ENCODE measurements at places on chromosomes 7 and 10. TPM values are rescaled to one million over a fixed set of nuclear protein-coding genes. Genes with fewer than 3 reads are reported as not detected.

STAG3 gene
- 18.1 TPM for polyA plus RNA-seq

JMJD1C gene
- 98.5 TPM for polyA plus RNA-seq

ABCB4 gene
- 1.5 TPM for polyA plus RNA-seq

PLEKHS1 gene
- 0.06 TPM for polyA plus RNA-seq

LIPM gene
- polyA plus RNA-seq = not detected
